CD4-positive, alpha-beta T cell treated with Interleukin-6 for 4 hours (primary cell): ENCODE measurements at places on chromosomes 5 and 9.
A peak's percentile ranks its signal among the peaks of the same experiment; 100 is the strongest.

- no peak for DNase-seq
Measured at GRCh38 chr5:135723491-135723890, 111.0 kb upstream of the SLC25A48 start.

DNA sequence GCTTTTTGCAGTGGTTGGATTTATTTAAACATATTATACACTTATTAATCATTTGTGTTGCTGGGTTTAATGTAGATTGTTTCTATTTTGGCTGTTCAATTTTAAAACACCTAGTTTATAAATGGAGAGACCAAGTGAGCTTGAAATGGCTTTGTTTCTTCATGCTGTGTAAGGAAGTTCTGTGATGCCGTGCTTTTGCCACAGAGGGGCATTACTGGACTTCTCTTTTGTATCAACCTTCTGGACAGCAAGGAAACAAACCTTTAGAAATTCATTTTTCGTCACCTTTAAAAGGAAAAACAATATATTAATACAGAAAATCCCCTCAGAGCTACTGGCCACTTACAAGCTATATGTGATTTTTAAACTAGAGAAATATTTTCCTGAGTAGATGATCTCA is 81.9 kb downstream of the DMRTA1 start:
- DNase-seq, result no peak

- no peak for DNase-seq
Measured at GRCh38 chr9:129287619-129288305, 109.7 kb upstream of the IER5L start.

- no peak for DNase-seq
Measured at GRCh38 chr5:115939059-115939458, 23.2 kb upstream of the LVRN start.

GRCh38 chr5:65760504-65761275 is 38.7 kb downstream of the NLN start:
- peak; percentile 72 for DNase-seq

DNA sequence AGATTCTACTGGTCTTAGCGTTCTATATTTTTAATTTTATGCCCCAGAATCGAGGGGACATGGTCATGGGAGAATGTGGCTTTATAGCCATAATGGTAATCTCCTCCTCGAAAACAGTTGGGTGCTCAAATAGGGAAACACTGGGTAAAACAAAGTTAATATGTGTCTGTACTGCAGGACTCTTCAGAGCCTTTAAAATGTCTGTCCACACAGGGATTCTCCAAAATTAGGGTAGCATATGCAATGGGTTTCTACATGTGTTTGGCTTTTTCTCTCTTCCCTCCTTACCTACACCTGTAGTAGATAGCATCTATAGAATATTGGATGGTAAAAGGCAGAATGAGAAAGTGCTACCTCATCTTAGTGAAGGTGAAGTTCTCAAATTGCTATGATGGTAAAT is 130.0 kb upstream of the NR3C1 start:
- no peak for DNase-seq

DNA sequence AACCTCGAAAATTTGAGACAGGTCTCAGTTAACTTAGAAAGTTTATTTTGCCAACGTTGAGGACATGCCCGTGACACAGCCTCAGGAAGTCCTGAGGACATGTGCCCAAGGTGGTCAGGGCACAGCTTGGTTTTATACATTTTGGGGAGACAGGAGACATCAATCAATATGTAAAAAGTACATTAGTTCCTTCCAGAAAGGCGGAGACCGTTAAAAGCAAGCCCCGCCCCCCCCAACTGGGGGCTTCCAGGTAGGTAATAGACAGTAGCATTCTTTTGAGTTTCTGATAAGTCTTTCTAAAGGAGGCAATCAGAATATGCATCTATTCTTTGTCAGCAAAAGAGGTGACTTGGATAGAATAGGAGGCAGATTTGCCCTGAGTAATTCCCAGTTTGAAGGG is 599 bp upstream of the MOCS2 start:
- peak; percentile 13 for DNase-seq

GRCh38 chr9:135474915-135475314 is 4.7 kb upstream of the PPP1R26 start:
- DNase-seq, result peak; percentile 29

- no peak for DNase-seq
Measured at GRCh38 chr9:4114569-4115505, 185.0 kb downstream of the GLIS3 start.

DNA sequence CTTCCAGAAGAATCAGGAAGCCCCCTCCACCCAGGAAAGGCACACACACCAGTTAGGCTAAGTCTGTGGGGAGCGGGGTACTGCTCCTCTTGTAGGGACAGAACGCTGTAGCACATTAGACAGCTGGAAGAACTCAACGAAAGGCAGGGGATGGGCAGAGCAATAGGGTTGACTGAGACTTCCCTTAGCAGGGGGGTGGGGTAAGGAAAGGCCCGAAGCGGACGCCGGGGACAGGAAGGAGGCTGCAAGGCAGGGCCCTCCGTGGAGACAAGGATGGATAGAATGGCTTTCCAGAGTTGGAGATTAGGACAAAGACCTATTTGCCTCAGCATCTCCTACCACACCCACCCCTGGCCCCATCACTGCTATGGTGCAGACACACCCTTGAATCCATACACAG is 14.3 kb downstream of the CNTFR start:
- no peak for DNase-seq

- DNase-seq, result no peak
Measured at GRCh38 chr9:116763770-116764169, 76.7 kb downstream of the TRIM32 start.

- no peak for DNase-seq
Measured at GRCh38 chr9:14926941-14927624, 16.9 kb upstream of the FREM1 start.

- no peak for DNase-seq
Measured at GRCh38 chr9:34591917-34592866, 2.7 kb upstream of the CNTFR start.

DNA sequence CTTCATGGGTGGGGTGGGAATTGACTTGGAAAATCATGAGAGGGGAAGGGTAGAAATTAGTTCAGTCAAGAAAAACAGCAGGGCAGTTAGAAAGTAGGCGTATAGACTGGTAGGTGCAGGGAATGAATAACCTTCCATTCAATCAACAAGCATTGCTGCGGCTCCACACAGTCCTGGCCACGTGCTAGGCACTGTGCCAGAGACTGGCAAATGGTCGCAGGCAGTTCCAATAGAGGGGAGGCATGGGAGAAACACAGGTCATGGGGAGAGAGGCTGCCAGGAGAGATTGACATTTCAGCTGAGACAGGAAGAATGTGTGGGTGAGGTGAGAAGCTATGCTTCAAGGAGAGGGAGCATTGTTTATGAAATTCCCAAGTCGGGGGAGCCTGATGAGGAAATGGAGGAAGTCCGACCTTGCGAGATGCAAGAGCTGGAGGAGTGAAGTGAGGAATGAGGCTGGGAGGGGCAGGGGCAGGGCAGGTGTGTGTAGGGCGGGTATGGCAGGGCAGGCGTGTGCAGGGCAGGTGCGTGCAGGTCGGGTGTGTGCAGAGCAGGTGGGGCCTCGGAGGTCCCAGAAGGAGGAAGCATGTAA is 54.4 kb upstream of the PPARGC1B start:
- no peak for DNase-seq

DNA sequence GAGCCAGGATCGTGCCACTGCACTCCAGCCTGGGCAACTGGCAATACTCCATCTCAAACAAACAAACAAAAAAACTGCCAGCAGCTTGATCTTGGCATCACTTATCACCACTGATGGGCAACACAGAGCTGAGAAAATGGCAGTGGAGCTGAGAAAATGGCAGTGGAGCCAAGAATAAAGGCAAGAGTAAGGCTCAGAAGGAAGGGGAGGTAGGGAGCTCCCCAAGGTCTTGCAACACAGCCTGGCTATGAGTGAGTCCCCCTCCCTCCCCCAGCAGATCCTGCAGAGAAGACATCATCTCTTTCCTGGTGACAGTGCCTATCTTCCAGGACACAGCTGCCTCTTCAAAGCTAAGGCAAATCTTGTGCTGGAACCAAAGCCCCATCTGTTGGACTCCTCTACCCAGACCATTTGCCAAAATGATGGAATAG is 70.3 kb downstream of the UGCG start:
- no peak for DNase-seq

DNA sequence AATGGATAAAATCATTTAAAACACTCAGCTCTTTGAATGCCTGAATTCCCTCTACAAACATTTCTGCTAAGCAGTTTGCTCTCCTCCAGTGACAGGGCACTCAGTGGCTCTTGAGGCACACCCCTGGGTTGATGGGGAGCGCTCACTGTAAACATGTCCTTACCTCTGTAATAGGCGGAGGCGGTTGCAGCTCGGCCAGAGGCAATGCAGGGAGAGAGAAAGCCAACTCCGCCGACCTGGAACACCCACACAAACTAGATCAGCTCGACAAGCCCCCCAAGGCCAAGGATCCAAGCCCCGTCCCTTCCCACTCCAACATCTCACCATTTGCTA is 329 bp downstream of the CDC23 start:
- DNase-seq, result peak; percentile 19

- DNase-seq, result no peak
Measured at GRCh38 chr9:14372437-14373335, 58.7 kb upstream of the NFIB start.

DNA sequence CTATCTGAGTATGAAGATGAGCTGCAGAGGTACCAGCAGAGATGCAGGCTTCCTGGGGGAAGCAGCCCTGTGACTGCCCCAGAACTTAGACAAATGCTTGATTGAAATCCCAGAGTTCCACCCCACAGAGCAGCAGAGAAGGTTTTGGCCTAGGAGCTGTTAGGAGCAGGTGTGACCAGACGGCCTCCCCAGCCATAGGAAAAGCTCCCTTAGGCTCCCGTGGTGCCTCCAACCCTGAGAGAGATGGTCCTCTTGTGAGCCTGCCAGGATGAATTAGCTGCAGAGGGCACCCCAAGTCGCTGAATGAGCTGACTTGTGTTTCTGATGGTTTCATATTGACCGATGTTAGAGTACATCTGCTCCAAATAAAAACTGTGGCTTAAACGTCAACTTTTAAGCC is 22.1 kb downstream of the NTRK2 start:
- DNase-seq, result no peak

GRCh38 chr9:18473652-18474279 is at the start of gene ADAMTSL1:
TSS of gene ADAMTSL1 (plus strand) at chr9:18474153. CDS start at chr9:18474233, 80 bp downstream.
- no peak for DNase-seq

DNA sequence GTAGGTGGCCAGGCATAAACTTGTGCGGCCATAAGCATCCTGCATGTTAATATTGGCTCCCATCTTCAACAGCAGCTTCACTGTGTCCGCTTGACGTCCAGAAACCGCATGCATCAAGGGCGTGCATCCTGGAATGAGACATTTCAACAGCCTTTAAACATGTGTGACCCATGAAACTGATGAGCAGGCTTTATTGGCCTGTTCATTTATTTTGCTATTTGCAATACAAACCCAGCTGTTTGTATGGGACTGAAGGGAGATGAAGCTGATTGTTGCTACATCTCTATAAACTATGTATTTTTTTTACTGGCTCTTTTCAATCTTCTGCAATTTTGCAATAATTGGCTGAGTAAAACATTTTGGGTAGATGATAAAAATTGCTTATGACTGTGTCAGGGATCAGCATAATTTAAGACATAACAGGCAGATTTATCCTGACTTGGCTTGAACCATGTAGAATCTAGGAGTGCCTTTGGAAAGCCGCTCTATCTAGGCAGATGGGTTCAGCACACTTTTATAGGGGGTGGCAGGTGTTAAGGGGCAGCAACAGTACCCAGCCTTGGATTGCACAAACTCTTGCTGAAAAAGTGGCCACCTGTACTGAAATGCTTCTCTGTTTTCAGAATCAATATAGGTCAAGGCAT is 56.9 kb downstream of the ANKRD55 start:
- no peak for DNase-seq

DNA sequence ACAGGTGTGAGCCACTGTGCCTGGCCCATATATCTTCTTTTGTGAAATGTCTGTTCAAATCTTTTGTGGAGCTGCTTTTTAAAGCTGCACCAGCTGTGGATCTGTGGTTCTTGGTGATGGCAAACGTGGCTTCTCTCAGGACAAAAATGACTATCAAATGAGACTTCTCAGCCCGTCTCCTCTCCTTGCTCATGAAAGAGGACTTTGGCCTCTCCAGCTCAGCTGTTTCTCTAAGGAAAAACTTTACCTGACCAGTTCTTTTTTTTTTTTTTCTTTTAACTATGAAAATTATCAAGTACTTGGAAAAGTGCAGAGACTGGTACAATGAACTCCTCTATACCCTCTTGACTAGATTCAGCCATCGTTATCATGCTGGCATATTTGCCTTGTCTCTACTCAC is 44.8 kb downstream of the RALGPS1 start:
- DNase-seq, result no peak

- no peak for DNase-seq
Measured at GRCh38 chr5:74374656-74375055, 265.9 kb downstream of the ENC1 start.

- no peak for DNase-seq
Measured at GRCh38 chr9:2307480-2307879, 292.3 kb downstream of the SMARCA2 start.

DNA sequence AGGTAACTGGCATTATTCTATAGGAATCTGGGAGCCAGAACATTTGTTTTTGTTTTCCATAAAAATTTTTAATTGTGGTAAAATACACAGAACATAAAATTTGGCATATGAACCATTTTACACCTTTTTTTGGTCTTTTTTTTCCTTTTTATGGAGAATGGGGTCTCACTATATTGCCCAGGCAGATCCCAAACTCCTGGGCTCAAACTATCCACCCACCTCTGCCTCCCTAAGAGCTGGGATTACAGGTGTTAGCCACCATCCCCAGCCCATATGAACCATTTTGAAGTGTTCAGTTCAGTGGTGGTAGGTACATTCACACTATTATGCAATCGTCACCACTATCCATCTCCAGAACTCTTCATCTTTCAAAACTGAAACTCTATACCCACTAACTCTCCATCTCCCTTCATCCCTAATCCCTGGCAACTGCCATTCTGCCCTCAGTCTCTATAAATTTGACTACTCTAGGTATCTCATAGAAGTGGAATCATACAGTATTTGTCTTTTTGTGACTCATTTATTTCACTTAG is 13.4 kb downstream of the ZMAT2 start:
- no peak for DNase-seq

- no peak for DNase-seq
Measured at GRCh38 chr9:131675437-131676022, 64.3 kb downstream of the RAPGEF1 start.

- no peak for DNase-seq
Measured at GRCh38 chr5:1926471-1927341, 44.0 kb upstream of the IRX4 start.

GRCh38 chr9:123527981-123528380 is 172.0 kb downstream of the CRB2 start:
- no peak for DNase-seq

DNA sequence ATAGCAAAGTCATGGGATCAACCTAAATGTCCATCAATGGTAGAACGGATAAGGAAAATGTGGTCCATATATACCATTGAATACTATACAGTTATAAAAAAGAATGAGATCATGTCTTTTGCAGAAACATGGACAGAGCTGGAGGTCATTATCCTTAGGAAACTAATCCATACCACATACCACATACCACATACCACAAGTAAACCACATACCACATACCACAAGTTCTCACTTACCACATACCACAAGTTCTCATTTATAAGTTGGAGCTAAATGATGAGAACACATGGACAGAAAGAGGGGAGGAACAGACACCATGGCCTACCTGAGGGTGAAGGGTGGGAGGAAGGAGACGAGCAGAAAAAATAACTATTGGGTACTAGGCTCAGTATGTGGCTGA is 154.6 kb upstream of the GHR start:
- no peak for DNase-seq

- no peak for DNase-seq
Measured at GRCh38 chr9:130570208-130570607, 9.2 kb upstream of the FUBP3 start.
